ENCODE measurements at places on chromosomes 3 and 15.

- no peak for DNase-seq
Observed at GRCh38 chr3:146449613-146450012, 19.7 kb downstream of the PLSCR2 start.

GRCh38 chr15:61225614-61226013, 3.5 kb downstream of the RORA start:
- DNase-seq, result no peak

GRCh38 chr3:182486463-182486862, 306.8 kb upstream of the ATP11B start:
- DNase-seq, result no peak

- no peak for DNase-seq
Observed at GRCh38 chr3:30145281-30145680, 461.1 kb upstream of the TGFBR2 start.

DNA sequence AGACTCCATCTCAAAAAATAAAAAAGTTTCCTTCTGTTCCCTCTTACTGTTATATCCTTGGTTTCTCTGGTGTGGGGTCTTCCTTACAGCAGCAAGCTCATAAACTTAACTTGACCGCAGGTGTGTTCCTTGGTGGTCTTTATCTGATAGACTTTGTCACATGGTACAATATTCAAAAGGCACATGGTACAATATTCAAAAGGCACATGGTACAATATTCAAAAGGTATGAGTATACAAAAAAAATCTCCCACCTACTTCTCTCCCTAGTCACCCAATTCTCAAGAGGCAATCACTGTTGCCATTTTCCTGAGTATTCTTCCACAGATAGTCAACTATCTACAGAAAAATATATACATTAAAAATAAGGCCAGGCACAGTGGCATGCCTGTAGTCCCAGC, 4.5 kb downstream of the PGBD4 start:
- no peak for DNase-seq
